ENCODE measurements at places on chromosomes 2 and 18.

DNA sequence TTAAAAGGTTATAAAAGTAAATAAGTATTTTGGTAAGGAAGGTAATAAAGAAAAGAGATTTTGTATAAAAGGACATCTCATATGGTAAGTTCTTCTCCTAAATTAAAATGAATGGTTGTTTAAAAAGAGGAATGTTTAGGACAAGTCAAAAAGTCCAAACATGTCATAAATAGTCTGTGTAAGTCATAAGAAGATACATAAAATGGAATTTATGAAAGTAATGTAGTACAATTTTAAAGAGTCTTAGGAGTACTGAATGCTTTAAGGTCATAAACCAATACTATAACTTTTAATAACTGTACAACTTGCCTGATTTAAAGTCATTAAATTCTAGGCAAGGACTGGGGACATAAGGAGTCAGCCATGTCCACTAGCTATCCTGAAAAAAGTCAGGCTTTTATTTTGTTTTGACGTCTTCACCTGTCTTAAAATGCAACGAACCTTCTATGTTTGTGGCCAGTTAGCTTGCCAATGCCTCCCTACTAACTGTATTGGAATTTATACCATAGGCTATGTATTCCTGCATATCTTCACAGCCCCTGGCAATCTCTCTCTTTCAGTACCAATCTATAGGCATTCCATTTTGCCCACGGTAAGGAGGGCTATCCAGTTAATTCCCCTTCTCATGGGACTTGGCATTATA, 312.3 kb upstream of the LRRTM4 start:
- DNase-seq: peak; percentile 11

GRCh38 chr2:46470114-46470628, 9.2 kb upstream of the TMEM247 start:
- DNase-seq: peak; percentile 39

DNA sequence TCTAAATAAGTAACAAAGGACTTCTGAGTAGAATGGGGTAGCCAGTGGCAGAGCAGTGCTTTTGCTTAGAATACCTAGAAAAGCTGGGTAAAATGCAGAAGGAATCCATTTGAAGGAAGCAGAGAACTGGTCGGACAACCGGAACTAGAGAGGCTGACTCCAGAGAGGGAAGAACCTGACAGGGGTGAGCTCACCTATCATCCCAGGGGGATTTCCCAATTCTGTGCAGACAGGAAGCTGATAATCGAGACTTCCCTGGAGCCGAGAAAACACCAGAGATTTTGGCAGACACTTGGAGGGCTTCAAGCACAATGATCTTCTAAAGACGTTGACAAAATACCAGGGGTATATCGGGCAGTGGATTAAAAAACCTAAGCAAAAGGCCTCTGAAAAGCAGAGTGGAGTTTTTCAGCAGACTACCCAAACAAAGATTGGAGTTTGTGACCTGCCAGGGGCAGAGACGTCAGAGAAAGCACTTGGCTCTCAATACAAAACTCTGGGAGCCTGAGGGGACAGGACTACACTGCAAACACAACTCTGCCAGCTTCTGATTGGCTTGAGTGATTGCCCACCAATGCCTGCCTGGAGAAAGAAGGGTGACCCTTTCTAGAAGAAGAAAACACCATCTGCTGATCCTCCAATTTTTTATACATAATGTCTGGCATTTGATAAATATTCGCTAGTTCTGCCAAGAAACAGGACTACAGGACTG, 67.5 kb upstream of the TTN start:
- no peak for DNase-seq

GRCh38 chr2:11562476-11562875, 28.6 kb downstream of the GREB1 start:
- DNase-seq: no peak

DNA sequence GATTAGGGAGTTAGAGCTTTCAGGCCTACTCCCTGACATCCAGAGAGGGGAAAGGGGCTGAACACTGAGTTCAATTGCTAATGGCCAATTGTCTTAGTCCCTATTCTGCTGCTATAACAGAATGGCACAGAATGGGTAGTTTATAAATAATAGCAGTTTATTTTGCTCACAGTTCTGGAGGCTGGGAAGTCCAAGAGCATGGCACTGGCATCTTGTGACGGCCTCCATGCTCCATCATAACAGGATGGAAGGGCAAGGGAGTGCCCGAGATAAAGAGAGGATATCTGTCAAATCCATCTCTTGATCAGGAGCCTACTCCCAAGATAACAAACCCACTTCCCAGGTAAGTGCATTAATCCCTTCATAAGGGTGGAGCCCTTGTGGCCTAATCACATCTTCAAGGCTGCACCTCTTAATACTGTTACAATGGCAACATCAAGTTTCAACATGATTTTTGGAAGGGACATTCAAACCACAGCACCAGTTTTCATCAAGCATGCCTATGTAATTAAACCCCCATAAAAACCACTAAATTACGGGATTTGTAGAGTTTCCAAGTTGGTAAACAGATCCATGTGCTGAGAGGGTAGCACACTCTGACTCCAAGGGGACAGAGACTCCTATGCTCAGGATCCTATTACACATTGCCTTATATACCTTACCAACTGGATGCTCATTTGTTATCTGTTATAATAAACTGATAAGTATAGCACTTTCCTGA, 44.6 kb downstream of the BAZ2B start:
- no peak for DNase-seq

Measured in NB4 (cell line).